ENCODE measurements at places on chromosomes 11 and 22.

DNA sequence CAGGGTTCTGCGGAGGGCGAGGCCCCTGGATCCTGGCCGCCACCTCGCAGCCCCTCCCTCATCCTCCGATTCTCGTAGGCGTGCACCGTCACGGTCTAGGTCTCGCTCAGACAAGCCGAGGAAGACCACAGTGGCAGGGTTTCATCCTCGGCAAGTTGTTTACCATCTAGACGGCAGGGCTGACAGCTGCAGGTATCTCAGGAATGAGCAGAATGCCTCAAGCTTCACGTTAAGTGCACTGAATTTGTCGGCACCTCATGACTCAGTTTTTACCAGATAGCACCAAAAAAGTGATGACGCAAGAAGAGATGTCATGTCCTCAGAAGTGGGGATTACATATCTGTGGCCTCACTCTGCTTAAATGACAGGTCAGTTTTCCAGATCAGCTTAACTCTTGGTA, 35.1 kb downstream of the WT1 start:
- no peak for DNase-seq

GRCh38 chr11:2911785-2912391, 17.3 kb downstream of the PHLDA2 start:
- no peak for DNase-seq

GRCh38 chr11:83819931-83820549, 533.9 kb upstream of the CCDC90B start:
- DNase-seq, result no peak

DNA sequence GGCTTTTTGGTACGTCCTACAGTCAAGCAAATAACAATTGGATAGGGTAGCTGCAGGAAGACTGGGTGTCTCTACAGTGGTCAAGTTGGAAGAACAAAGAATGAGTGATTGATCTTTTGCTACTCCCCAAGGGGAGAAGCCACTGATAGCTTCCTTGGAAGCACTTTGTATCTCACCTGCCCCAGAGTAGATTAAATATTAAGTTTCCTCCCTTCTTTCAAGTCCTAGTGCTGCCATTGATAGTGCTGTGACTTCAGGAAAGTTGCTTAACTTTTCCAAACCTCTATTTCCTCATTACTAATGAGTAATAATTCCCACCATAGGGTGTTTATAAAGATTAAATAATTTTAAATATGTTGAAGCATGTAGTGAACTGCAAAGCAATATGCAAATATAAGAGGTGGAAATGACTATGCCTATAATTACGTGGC, 35.6 kb upstream of the EHF start:
- DNase-seq, result no peak

DNA sequence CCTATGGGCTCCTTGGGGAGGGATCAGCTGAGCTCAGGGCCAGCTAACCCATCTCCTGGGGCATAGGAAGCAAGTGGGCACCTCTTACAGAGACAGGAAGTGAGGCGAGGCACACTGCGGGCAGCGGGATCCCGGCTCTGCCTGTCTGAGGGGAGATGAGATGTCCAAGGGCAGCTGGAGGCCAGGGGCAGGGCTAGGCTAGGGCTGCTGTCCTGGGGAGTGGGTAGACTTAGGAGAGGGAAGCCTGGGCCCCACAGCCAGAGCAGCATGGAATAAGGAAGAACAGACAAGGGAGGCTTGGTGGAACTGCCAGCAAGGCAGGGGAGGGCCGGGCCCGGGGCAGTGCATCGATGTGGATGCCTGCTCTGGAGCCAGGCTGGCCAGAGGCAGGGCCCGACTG, 76.3 kb downstream of the MORC2 start:
- DNase-seq, result no peak

DNA sequence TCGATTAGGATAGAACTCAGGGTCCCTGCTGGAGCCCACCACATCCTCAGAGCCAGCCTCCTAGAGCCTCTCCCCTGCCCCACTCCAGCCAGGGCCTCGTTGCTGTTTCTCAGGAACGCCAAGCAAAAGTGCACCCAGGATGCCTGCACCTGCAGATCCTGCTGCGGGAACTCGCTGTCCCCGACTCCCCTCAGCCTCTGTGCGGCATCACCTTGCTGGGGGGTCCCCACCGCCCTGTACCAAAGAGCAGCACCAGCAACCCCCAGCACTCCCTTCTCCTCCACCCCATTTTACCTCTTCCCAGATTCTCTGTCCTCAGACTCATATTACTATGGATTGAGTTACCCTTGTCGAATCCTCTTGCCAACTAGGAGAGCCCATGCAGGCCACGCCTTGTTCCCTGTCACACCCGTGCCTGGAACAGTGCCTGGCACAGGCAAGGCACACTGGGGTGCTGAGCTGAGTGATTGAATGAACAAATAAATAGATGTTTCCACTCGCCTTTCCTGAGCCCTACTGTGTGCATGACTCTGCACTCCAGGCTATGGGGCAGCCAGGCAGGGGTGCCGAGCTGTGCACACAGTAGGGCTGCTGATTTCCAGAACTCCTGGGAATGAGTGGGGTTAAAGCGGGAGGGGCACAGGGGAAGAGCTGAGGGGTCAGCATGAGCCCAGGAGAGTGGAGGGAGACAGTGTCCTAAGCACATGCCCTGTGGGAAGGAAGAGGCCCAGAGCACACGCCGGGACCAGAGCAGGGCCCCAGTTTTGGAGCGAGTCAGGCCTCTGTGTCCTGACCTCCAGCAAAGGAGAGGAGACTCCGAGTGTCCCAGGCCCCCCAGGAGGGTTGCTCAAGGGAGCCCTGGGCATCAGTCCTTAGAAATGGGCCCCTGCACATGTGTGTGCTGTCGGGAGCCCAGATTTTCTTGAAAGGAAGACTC, 44.3 kb downstream of the LINC01488 start:
- DNase-seq, result no peak

GRCh38 chr11:92739491-92739890, 230.0 kb upstream of the MTNR1B start:
- no peak for DNase-seq

- DNase-seq, result no peak
Observed at GRCh38 chr22:30308518-30309230, 18.1 kb downstream of the TBC1D10A start.

DNA sequence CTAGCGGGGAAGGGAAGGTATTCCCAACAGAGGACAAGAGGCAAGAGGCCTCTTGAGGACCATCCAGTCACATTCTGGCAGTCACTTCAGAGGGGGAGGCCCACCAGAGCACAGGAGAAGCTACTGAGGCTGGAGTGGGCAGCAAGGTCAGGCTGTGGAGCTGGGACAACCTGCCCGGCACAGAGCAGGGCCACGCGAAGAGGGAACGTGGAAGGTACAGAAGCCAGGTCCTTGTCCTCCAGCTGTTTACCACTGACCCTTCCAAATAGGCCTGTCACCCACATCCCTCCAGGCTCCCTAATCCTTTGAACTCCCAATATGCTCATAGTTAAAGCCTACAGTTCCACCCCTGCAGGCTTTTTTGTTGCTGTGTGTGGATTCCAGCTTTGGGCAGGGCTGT, 76.9 kb downstream of the IGLL1 start:
- no peak for DNase-seq

DNA sequence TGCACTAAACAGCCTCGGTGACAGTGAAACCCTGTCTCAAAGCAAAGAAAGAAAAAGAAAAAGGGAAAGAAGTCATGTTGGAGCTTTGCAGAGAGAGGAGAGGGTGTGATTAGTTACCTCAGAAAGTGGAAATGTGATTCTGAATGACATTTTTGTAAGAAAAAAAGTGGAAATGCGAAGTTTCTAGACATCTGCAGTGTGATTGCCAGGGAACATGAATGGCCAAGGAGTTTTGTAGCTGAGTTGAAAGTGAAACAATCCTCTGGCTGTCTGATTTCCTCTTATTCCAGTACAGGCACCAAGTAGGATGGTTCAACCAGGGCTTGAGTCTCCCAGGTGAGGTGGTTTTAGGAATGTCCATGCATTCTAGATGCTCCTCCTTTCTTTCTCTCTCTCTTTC, 17.8 kb upstream of the SYVN1 start:
- DNase-seq, result no peak

DNA sequence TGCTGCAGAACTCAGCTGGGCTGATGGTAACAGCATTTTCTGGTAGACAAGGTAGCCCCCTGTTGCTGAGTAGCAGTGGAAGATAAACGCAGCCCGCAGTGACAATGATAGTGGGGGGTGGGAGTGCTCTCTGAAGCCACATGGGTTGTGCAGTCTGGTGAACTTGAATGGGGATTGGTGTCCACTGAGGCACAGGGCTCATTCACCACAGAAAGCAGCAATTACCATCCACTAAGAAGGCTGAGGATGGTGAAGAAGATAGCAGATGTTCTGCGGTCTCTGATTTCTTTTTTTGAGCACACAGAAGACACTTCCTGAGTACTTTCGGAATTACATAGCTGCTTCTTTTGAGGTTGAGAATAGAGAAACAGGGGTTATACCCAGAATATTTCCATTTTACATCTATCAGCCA, 150.3 kb downstream of the LRRC4C start:
- no peak for DNase-seq

- no peak for DNase-seq
Observed at GRCh38 chr11:90587896-90588295, 365.0 kb upstream of the CHORDC1 start.

DNA sequence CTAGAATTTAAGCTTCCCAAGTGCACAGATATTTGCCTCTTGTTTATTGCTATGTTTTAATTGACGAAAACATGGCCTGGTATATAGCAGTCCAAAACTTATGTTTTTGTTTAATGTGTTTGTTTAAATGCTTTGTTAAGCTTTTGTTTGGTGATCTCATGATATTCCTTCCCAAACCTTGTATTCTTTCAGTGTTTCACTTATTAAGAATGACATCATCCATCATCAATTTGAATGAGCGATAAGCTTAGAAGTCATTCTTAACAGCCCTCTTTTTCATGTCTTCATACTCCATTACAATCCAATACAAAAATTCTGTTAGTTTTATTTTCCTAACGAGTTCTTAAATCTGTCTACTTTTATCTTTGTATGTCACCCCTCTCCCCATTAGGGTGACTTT, 206.0 kb downstream of the DYNC2H1 start:
- DNase-seq, result no peak

- DNase-seq, result no peak
Observed at GRCh38 chr11:117037279-117037974, 60.8 kb downstream of the SIK3 start.

- DNase-seq, result no peak
Observed at GRCh38 chr11:128399251-128400121, 187.9 kb downstream of the ETS1 start.

All from ureter (tissue), 1 donor.